ENCODE measurements at places on chromosomes 1 and 21.
A peak's percentile ranks its signal among the peaks of the same experiment; 100 is the strongest.

- peaks cover 56% of the 10 kb centered on the region for H3K4me1 ChIP-seq
- no peak for DNase-seq
- peak overlapping the region; percentile 50 for H3K27ac ChIP-seq
- H3K36me3 ChIP-seq = no peaks in the 10 kb centered on the region
- H3K27me3 ChIP-seq = no peaks in the 10 kb centered on the region
These were observed 17.8 kb downstream of the IFFO2 start for GRCh38 chr1:18938707-18939070.

GRCh38 chr1:219492717-219493116 lies 120.2 kb downstream of the ZC3H11B start:
- H3K27me3 ChIP-seq = no peaks in the 10 kb centered on the region
- H3K4me3 ChIP-seq = no peak overlapping the region
- H3K36me3 ChIP-seq = no peaks in the 10 kb centered on the region
- no peaks in the 10 kb centered on the region for H3K4me1 ChIP-seq
- peak; percentile 13 for DNase-seq
- H3K27ac ChIP-seq = no peak overlapping the region

DNA sequence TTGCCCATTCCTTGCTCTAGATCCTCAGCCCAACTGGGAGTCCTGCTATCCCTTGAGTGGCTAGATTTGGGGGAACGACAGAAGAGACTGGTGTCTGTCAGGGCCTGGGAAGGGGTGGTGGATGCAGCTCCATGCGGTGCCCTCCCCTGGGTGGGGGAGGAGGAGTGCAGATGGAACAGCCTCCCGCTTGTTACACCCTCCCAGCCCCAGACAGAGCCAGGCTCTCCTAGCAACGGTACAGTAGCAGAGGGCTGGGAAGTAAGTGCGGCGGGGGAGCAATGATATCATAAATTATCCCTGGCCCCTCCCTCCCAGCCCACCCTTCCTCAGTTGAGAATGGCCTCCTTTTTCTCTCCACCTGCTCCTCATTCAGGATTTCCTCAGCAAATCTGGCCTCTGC lies 37.2 kb downstream of the RHBG start:
- DNase-seq = no peak
- no peaks in the 10 kb centered on the region for H3K4me1 ChIP-seq
- peaks cover 92% of the 10 kb centered on the region for H3K27me3 ChIP-seq
- no peak overlapping the region for H3K4me3 ChIP-seq
- no peak overlapping the region for H3K27ac ChIP-seq

- H3K4me1 ChIP-seq = no peaks in the 10 kb centered on the region
- H3K36me3 ChIP-seq = no peaks in the 10 kb centered on the region
- no peaks in the 10 kb centered on the region for H3K27me3 ChIP-seq
These were observed 27.7 kb upstream of the SLC5A9 start for GRCh38 chr1:48194801-48195200.

GRCh38 chr1:46303872-46304326 lies 401 bp downstream of the UQCRH start:
- H3K36me3 ChIP-seq = peaks cover 3% of the 10 kb centered on the region
- H3K27ac ChIP-seq = peak overlapping the region; percentile 77
- peaks cover 18% of the 10 kb centered on the region for H3K4me1 ChIP-seq
- DNase-seq = no peak
- H3K27me3 ChIP-seq = no peaks in the 10 kb centered on the region

DNA sequence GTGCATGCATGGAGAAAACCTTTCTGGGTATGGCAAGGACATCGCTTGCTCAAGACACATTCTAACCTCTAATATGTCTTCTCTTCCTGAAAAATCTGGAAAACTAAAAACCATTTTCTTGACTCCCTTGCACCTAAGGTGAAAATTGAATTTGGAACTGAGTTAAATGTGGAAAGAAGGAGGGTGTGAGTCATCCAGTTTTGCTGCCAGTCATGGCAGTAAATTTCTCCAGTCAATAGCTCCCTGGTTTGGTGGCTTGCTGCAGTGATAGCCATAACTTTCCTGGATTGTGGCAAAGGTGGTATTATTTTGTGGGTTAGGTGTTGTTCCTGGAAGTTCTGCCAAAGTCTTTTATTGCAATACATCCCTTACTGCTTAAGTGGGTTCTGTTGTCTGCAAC lies 2.5 kb downstream of the ZCCHC17 start:
- no peak overlapping the region for H3K27ac ChIP-seq
- peak; percentile 33 for DNase-seq
- peaks cover 6% of the 10 kb centered on the region for H3K4me1 ChIP-seq
- H3K4me3 ChIP-seq = no peak overlapping the region
- peaks cover 5% of the 10 kb centered on the region for H3K36me3 ChIP-seq

DNA sequence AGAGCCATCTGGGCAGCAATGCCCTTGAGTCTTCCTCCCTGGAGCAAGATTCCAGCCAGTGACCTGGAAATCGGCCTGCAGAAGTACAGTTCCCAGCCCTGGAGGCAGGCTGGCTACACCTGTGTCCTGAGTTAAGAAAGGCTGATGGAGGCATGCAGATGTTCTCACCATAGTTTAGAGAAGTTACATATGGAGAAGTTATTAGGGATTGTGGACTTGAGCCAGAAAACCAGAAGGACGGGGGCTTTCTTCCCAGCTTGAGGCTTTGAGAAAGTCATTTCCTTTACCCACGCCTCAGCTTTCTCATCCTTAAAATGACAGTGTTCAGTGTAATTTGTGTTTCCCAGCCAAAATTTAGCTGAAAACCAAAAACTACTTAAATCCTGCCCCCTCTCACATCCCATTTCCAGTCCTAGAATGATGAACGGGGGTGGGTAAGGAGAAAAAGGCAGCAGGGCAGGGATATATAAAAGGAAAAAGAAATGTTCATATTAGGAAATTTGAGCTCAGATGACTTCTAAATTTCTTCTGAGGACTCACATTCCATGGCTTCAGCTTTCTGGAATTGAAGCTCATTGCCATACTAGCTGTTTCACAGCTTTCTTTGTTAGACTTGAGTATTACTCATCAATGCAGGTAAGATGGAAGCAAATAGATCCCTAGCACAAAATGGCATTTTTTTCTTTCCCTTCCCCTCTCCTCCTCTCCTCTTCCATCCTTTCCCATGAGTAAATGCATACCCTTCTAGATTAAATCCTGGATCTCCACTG lies 14.4 kb upstream of the C8B start:
- DNase-seq = no peak
- H3K27ac ChIP-seq = no peak overlapping the region
- no peaks in the 10 kb centered on the region for H3K36me3 ChIP-seq

Measured in mesenchymal stem cell (in vitro differentiated cells and primary cell).